ENCODE measurements at places on chromosomes 4 and X.

- DNase-seq = no peak
These were observed 36.5 kb downstream of the CLCN5 start for GRCh38 chrX:49958727-49959485.

DNA sequence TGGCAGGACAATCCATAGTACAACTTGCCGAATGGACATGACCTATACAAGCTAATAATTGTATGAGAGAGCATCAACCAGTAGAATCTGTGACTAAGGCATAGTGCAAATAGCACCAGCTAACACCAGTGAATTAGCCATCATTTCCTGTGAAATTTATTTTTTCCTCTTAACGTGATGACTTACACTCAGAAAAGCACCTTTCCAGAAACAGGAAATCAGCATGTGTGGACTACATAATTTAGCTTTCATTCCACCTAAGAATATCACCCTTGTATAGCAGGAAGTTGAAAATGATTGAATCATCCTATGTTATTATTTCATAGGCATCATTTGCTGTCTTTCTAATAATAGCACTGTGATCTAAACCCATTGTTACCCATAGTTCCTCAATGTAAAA lies 1393.4 kb upstream of the PCDH7 start:
- DNase-seq = no peak

DNA sequence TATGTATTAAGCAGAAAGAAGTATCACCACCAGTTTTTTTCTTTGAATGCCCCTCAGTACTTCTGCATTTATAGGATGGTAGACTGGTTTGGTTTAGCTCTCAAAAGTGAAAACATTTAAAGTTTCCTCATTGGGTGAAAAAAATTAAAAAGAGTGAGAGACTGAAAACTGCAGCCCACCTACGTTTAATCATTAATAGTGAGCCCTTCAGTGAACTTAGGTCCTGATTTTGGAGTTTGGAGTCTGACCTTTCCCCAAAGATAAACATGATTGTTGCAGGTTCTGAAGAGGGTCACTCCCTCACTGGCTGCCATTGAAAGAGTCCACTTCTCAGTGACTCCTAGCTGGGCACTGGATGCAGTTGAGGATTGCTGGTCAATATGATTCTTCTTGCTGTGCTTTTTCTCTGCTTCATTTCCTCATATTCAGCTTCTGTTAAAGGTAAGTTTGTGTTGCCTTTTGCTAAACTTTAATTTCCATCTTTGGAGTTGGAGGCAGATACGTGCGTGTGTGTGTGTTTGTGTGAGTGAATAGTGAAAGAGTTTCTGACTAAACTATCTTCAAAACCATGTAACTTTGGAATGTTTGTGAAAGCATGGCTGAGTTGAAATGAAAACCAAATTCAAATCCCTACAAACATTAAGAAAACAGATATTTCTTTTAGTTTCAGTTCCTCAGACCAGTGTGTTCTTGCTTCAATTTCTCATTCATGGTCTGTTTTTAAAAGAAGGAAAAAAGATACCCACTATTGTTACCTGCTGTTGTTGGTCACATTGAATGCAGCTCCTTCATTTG lies at the start of gene MTTP:
TSS of gene MTTP (plus strand) at position 295 of the 795 bp plus-strand sequence. CDS start at position 381, 86 bp downstream.
- no peak for DNase-seq

DNA sequence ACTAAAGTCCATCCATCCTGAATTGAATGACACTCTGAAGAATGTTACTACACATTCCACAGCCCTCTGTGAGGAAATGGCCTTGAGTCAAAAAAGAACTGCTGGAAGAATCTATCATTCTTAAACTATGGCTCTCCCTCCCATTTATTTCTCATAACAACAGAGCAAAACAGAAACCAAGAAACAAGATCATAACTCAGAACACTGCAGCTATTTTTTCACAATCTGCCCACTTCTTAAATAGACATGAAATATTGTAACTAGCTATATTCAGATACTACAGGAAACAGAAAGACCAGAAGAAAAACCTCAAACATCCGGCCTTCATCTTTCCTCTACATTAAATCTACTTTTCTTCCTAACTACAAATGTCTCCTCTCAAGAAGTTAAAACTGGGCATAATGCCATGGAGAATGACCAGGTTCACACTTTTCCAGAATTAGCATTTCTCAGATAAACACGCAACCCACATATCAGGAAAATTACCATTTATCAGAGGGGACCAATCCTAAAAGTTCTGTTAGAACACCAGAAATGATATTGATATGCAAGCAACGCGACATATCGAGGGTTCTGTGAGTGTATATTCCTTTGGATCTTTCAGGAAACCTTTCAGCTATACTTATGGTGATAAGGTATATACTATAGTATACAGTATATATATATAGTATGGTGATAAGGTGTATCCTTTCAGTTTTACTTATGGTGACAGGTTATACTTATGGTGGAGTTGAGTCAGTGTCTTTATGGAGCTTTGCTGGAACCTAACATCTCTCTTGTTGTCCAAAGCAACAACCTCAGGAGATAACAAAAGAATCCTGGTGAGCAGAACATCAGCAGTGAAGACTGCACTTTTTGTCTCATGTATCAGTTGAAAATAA lies 60.4 kb upstream of the IRF2 start:
- DNase-seq = peak; percentile 51

DNA sequence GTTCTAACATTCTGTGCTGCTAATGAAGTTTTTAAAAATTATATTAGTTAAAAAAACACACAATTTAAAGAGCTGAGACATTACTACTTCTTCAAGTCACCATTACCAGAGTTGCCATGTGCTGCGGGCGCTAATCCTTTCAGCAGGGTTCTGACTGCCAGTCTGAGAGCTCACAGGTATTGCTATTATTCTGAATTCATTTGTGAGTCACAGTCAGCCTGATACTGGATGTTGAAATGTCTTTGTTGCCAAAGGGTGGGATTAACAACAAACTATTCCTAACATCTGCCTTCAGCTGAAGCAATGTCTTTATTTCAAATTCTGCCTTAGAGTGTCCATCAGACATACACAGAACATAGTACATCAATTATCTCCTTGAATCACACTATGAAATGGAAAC lies 197.1 kb upstream of the FGF13 start:
- DNase-seq = no peak

Measured in muscle of arm (tissue), 14 donors.